NK-92 treated with Interleukin-12 subunit alpha and Interleukin-12 subunit beta, amount 100 ng/mL, for 24 hours (cell line): ENCODE measurements at places on chromosomes 3 and 15.

DNA sequence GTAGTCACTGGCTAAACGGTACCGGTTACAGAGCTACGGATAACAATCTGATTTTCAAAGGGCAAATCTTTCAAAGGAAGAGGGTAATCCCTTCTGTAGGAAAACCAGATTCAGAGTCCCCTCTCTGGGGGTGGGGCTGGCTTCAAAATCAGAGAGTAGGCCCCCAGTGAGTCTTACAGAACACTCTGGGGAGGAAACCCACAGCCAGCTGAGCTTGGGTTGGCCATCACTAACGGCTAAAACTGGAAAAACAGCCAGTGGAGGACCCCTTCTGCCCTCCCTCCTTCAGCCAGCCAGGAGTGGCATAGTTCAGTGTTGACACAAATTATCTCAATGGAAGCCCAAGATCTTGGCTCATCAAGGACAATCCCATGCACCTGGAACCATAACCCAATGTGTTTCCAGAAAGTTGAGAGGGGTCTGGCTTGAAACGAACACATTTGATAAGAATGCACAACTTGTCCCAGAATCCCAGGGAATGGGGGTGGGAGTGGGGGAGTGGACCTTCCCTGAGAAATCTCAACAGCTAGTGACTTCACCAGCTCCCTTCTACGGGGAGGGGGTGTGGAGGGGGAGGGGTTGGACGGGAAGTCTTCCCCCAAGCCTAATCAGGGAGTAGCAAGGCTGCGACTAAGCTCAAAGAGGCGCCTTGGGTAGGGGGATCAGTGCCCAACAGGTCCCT is 1.0 kb downstream of the RASL12 start:
- no peak for DNase-seq

DNA sequence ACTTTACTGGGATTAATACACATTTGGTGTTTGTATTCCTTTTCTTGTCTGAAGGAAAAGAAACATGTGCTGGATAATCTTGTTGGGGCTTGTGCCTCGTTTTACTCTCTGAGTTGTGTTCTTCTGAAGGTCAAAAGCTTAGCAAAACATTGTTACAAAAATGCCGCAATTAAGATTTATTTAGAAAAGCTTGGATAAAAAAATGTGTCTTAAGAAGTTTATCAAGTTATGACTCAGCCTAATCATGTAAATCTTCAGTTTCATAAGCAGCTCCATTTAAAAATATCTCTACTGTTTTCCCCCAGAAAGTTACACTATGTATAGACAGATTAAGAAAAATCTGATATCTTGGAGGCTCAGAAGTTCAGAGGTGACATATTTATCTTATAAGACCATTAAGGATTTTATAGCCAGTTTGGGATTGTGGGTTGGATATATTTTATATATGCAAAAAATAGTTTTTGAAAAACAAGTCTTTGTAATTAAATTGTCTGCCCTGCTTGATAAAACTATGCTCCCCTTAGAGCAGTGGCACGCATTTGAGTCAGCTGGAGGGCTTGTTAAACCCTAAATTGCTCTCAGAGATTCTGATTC is 56.5 kb downstream of the CLDN11 start:
- no peak for DNase-seq

GRCh38 chr3:187403768-187404288 is 35.6 kb downstream of the RTP4 start:
- DNase-seq = no peak

GRCh38 chr15:63856711-63857460 is 23.1 kb upstream of the HERC1 start:
- DNase-seq = no peak

GRCh38 chr3:134086616-134087015 is 56.9 kb upstream of the SLCO2A1 start:
- DNase-seq = no peak

GRCh38 chr3:17088017-17088416 is 203.3 kb downstream of the PLCL2 start:
- no peak for DNase-seq

DNA sequence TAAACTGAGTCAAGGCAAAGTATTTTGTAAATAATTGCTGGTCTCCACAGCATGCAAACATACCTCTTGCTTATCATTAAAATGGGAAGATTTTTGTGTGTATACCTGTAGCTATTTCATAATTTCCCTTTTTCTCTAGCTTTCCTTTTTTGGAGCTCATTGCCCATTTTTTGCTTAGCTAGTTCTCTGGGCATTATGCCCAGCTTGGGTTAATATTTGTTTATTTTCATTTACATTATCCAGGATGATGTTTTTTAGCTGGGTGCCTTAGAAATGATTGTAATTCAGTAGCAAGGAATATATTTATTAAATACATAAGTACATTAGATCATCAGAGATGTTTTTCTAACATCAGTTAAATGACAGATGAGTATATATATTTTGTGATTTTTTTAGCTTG is 1271.7 kb upstream of the GBE1 start:
- no peak for DNase-seq

GRCh38 chr15:74319596-74320351 is 47.7 kb downstream of the CYP11A1 start:
- DNase-seq = no peak

GRCh38 chr3:8607234-8608040 is 37.2 kb downstream of the SSUH2 start:
- no peak for DNase-seq

- DNase-seq = no peak
Measured at GRCh38 chr3:32419742-32420125, 28.1 kb downstream of the CMTM7 start.

DNA sequence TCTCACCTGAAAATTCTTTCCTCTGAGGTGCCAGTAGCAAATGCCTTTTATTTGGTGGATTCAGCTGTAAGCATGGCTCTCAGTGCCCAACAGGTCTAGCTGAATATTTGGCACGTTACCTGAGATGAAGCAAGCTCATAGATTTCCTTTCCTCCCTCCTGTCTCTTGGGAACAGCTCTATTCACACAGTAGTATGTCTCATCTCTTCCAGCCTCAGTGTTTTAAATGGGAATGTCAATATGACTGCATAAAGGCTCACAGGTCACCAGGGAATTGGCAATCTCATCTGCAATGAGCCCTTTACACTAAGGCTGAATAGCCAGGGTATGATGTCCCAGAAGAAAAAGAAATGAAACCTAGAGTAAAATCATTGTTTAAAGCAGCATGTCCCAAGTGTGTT is 733.5 kb downstream of the NTRK3 start:
- no peak for DNase-seq

GRCh38 chr3:35899245-35899644 is 259.9 kb downstream of the ARPP21 start:
- no peak for DNase-seq

DNA sequence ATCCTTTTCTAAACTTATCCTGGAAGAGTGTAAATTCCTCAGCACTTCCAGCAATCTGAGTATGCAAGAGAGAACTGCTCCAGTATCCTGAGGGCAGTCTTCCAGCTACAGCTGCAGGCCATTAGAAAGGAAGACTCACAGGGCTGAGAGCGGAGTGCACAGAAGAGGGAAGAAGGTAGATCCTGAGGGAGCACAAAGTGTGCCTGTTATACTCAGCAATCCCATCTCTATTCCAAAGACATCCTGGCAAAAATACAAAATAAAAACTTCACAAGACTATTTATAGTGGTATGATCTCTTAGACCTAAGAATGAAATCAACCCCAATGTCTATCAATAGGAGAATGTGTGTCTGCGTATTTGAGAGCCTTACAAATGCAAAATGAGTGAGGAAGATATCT is 292.0 kb downstream of the ZIC1 start:
- DNase-seq = no peak

DNA sequence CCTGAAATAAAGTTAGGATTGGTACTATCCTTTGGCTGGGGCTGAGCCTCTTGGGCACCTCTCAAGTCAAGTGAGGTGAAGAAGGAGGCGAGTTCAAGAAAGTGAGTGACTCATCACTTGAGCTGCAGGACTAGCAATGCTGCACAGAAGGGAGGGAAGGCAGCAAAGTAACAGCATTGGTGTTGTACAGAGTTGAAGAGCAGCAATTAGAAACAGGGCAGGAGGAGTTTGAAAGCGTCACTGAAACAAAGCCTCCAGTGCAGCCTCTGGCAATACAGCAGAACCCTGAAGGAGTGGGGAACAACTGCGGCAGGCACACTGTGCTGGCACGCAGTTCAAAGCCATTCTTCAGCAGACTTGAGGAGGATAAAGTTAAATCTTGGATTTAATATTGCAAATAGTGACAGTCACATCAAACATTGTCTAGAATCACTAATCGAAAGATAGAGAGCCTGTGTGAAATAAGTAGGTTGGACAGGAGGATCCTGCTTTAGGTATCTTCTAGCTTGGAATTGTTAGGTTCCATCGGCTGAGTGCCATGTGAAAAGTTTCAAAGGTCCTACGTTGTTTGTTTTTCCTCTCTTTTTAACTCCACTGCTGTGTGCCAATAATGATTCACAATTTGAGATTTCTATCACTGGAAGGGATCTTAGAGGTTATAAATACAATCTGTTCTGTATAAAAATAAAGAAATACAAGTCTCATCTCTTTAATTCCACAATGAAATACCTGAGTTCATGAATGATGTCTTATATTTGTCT is 479.8 kb downstream of the NAALADL2 start:
- DNase-seq = no peak

DNA sequence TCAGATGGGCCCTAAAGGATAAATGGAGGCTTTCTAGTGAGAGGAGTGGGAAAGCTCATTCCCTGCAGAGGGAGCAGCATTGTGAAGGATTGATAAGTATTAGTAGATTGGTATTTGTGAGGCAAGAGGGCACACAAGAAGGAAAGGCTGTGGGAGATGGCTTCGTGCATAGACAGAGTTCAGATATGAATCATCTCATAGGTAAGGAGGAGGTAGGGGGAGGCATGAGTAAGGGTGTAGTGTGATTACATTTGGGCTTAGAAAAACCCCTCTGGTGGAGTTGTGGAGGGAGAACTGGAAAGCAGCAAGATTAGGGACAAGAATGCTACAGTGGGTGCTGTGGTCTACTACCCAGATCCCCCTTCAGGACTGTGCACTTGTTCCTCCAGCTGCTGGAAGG is 29.6 kb downstream of the ONECUT1 start:
- no peak for DNase-seq

GRCh38 chr3:16884748-16885592 is at the start of gene PLCL2:
TSS of gene PLCL2 (plus strand) at chr3:16884955. CDS start at chr3:16885040, 85 bp downstream.
- DNase-seq = peak; percentile 32

GRCh38 chr15:86157606-86158293 is 78.1 kb downstream of the AGBL1 start:
- no peak for DNase-seq

- peak; percentile 51 for DNase-seq
Measured at GRCh38 chr15:36883713-36884517, 216.4 kb downstream of the MEIS2 start.

- no peak for DNase-seq
Measured at GRCh38 chr15:88262064-88262463, 5.5 kb upstream of the NTRK3 start.

DNA sequence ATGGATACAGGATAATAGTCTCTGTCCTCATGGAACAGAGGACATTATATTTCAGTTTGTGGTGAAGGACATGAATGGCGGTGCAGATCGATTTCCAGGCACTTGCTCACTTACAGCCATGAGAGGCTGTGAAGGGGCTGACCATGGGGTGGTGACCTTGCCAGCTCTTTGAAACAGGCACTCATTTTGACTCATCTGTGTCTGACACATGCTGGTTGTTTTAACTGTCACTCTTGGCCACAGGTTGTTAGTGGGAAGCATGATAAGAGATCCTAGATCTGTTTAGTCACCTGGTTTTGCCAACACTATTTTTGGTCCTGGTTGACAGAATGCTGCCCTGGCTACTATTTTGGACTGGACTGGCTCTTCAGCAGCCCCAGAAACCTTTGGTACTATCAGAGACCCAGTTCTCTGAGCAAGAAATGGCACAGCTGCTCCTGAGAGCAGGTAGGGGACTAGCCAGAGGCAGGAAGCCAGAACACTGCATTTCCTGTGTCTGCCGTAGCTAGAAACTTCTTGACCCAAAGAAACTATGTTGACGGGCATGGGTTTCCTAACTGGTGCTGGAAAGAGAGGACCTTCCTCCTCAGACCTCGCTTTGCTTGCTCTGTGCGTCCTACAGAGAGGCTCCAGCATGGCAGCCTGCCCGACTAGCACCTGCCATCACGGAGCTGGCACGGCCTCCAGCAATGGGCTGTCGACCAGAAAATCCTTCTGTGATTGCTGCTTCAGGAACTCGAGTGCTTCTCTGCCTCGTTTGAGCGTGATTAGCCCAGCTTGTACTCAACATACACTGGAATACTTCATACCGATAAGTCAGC is 6.3 kb downstream of the PXYLP1 start:
- DNase-seq = peak; percentile 21

DNA sequence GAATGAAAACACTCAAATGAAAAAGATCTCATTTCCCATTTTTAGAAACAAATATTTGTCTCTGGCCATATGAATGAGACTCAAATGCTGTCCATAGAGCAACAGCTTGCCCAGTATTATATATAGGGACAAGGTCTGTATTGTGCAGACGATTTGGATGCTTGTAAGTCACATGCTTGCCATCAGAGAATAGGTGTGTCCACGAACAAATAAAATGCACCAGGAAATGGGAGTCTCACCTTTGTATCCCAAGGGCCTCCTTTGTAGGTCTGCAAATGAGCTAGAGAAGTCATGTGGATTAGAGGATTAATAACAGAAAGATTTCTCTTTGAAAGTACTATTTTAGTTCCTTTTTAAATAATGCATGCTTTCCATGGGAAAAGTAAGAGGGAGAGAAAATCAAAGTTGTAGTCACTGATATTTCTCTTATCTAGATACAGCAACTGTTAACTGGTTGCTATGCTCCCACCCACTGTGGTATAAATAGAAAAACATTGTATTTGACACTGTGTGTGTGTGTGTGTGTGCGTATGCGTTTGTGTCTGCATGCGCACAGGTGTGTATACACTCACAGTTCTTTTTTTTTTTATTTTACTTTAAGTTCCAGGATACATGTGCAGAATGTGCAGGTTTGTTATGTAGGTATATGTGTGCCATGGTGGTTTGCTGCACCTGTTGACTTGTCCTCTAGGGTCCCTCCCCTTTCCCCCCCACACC is 383.4 kb upstream of the ARRDC4 start:
- no peak for DNase-seq

GRCh38 chr3:195208631-195209030 is 62.3 kb downstream of the XXYLT1 start:
- DNase-seq = no peak

GRCh38 chr3:18077128-18077840 is 334.9 kb upstream of the TBC1D5 start:
- no peak for DNase-seq

DNA sequence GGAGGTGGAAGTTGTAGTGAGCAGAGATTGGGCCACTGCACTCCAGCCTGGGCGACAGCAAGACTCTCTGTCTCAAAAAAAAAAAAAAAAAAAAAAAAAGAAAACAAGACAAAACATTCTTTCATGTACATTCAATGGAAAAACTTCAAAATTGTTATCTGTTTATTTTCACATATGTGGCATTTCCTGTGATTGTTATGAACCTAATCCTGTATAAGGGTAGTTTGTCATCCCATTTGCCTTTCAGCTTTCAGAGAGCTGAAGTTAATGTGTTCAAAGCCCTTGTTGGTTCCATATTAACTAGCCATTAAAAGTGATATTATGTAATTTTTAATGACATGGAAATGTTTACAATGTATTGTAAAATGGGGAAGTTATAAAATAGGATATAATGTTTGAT is 17.3 kb upstream of the NCK1 start:
- no peak for DNase-seq

GRCh38 chr3:133256787-133257483 is 142.9 kb upstream of the BFSP2 start:
- DNase-seq = no peak

- peak; percentile 11 for DNase-seq
Measured at GRCh38 chr3:54427941-54428871, 305.9 kb downstream of the CACNA2D3 start.

- no peak for DNase-seq
Measured at GRCh38 chr15:70788114-70789049, 25.0 kb upstream of the UACA start.

GRCh38 chr15:91318931-91319330 is 218.9 kb downstream of the SV2B start:
- DNase-seq = no peak
